ENCODE measurements at places on chromosomes 7 and 10. TPM values are rescaled to one million over a fixed set of nuclear protein-coding genes. Genes with fewer than 3 reads are reported as not detected.

FRAT1 gene
- total RNA-seq = 11.0 TPM

PTN gene
- not detected for total RNA-seq

CLDN3 gene
- not detected for total RNA-seq

C10orf105 gene
- total RNA-seq = 0.81 TPM

DHX32 gene
- total RNA-seq = 15.1 TPM

SOSTDC1 gene
- total RNA-seq = under 0.01 TPM

ZNF518A gene
- 5.9 TPM for total RNA-seq

ANKRD2 gene
- total RNA-seq = not detected

- DNase-seq = no peak
Measured at GRCh38 chr7:132425942-132426341, 150.3 kb downstream of the PLXNA4 start.

DNA sequence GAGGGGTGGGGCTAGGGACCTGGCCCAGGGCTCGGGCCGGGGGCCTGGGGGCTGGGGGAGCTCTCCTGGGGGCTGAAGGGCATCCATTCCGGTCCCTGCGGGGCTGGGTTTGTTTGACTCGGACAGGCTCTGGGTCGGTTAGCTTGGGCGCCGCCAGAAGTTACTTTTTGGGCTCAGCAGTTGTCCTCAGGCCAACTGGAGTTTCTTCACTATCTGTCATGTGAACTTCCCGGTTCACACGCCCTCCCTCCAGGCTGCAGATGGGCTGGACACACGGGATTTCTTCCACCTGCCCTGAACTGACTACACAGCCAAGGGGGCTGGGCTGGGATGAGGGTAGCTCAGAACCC is 3.8 kb downstream of the SLC4A2 start:
- DNase-seq = no peak

- no peak for DNase-seq
Measured at GRCh38 chr10:51075873-51076229, 1.6 kb downstream of the PRKG1 start.

DNA sequence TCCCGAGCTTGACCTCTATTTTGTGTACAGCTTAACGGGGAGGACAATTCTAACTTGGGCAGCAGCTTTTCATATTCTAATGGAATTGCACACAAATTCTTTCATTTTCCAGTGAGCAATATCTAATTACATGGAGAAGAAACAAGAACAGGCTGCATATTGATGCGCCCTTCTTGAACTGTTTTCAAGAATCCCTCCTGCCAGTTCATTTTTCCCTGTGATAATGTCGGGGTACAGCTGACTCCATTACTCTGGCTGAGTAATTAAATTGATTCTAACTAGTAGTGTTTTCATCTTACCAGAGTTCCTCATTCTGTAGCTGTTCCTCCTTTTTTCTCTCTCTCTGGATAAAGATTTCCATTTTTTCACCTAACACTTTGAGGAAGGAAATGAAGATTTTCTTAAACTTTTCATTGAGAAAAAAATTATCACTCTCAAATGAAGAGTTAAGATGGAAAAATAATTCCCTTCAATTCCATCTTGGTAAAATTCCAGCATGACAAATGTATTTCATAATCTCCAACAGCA is 190.9 kb downstream of the FANK1 start:
- no peak for DNase-seq

- peak; percentile 16 for DNase-seq
Measured at GRCh38 chr10:87092861-87093631, 1.6 kb downstream of the GLUD1 start.

DNA sequence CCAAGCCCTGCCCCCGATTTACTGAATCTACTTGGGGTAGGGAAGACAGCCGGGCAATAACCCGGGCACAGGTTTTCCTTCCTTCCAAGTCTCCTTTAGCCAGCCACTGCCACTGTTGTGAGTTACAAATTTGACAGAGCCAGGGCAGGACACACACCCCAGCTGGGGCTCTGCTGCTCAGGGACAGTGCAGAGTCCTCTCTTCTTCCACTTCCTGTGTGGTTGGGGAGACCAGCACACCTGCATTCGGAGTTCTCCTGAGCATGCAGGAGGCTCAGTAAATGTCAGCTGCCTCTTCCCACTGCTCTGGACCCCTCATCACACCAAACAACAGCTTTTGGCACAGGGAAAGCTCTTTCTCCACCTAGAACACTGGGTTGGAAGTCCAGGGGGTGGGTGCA is 21.3 kb downstream of the CHST15 start:
- no peak for DNase-seq

- DNase-seq = peak; percentile 46
Measured at GRCh38 chr10:129467359-129468064, 471 bp downstream of the MGMT start.

- no peak for DNase-seq
Measured at GRCh38 chr7:130875-131780, 61.2 kb upstream of the FAM20C start.

DNA sequence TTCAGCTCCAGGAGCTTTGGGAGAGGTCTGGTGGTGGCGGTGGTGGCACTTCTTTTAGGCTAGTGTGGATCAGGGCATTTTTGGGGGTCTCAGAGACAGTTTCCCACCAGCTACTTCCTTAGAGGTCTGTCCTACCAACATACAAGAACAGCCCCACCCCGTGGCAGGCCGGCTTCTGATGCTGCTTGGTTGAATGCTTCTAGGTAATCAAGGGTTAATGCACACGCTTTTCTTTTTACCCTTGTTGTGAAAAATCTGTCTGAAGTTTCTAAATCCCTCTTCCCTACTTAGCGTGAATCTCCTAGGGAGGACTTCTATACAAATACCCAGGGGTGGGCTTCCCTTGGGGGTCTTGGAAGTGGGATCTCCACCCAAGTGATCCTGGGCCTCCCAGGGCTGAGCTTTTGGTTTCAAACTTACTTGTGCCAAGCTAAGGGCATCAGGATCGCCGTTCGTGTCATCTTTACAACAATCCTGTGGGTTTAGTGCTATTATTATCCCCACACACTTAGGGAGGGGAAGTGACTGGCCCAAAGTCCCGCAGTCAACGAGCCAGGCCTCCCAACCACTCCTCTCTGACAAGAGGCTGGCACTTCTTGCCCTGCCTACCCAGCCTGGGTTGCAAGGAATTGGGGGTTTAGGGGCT is 1.7 kb downstream of the SH2B2 start:
- no peak for DNase-seq

Measured in hematopoietic multipotent progenitor cell (in vitro differentiated cells).